Kidney tubule cell (primary cell): ENCODE measurements at places on chromosomes 5 and 9.

- DNase-seq: peak; percentile 34
These were observed 66.1 kb downstream of the FBXL17 start for GRCh38 chr5:108315829-108316228.

DNA sequence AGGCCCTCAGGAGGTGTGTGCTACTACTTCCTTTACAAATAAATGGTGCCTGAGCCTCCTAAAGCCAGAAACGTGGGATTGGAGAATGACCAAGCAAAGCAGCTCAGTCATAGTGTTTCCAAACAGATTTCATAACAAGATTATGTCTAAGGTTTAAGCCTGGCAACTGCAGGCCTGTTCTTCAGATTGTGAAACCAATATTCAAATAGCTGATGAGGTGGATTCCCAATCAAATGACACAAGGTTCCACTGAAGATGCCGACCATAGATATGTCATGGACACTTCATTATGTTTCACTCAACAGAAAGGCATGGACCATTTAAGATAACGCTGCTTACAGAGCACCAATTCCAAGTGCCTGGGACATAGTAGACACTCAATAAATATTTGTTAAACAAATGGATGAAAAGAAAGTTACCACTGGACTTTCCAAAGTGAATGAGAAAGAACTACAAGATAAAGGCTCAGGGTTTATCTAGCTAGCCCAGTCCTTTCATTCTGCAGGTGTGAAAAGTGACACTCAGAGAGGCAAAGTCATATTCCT is 189.5 kb downstream of the ACTL7B start:
- no peak for DNase-seq

- peak; percentile 17 for DNase-seq
These were observed 54.6 kb upstream of the POU4F3 start for GRCh38 chr5:146284016-146284415.

DNA sequence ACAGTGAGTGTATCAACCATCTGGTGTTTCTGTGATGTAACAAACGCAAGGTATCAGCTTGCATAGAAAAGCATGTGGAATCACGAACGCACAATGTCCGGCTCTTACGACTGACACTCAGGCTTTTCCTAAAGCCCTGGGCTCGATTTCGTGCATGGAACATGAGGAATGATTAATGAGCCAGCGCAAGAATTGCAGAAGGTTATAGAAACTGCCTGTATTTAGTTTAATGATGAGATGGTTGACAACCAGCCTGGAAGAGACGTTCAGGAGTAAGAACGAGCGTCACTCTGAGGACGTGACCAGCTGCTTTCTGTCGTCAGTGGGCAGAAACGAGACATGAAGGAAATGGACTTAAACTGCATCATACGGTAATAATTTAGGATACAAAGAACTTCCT is 497.6 kb downstream of the IRX1 start:
- DNase-seq: no peak
